ENCODE measurements at places on chromosomes 11 and 22. TPM values are rescaled to one million over a fixed set of nuclear protein-coding genes. Genes with fewer than 3 reads are reported as not detected.

DNA sequence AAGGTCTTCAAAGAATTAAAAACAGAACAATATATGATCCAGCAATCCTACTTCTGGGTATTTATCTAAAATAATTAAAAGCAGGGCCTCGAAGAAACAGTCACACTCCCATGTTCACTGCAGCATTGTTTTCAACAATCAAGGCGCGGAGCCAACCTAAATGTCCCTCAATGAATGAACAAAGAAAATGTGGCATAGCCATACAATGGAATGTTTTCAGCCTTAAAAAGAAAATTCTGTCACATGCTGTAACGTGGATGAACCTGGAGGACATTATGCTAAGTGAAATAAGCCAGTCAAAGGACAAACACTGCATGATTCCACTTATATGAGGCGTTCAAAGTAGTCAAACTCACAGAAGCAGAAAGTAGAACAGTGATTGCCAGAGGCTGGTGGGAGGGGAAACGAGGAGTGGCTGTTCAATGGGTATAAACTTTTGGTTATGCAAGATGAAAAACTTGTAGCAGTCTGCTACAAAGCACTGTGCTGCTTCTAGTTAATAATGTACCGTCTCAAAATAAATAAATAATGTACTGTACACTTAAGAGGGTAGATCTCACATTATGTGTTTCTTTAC, 41.2 kb downstream of the SNX19 start:
- no peaks in the 10 kb centered on the region for H3K27me3 ChIP-seq
- H3K4me3 ChIP-seq, result no peak overlapping the region
- no peak for DNase-seq
- H3K27ac ChIP-seq, result no peak overlapping the region
- H3K36me3 ChIP-seq, result peaks cover 59% of the 10 kb centered on the region

- H3K36me3 ChIP-seq, result no peaks in the 10 kb centered on the region
- no peak overlapping the region for H3K4me3 ChIP-seq
- no peaks in the 10 kb centered on the region for H3K4me1 ChIP-seq
- H3K27ac ChIP-seq, result no peak overlapping the region
- no peaks in the 10 kb centered on the region for H3K27me3 ChIP-seq
These were observed 51.0 kb downstream of the CD6 start for GRCh38 chr11:61022311-61023085.

Gene GLB1L3
- not detected for total RNA-seq

- H3K27me3 ChIP-seq, result no peaks in the 10 kb centered on the region
- H3K4me1 ChIP-seq, result no peaks in the 10 kb centered on the region
- H3K4me3 ChIP-seq, result no peak overlapping the region
- no peak for DNase-seq
- H3K36me3 ChIP-seq, result no peaks in the 10 kb centered on the region
These were observed 154.5 kb upstream of the C11orf87 start for GRCh38 chr11:109267293-109268095.

- H3K4me3 ChIP-seq, result no peak overlapping the region
- no peaks in the 10 kb centered on the region for H3K27me3 ChIP-seq
- H3K27ac ChIP-seq, result no peak overlapping the region
- H3K4me1 ChIP-seq, result no peaks in the 10 kb centered on the region
These were observed 102.1 kb downstream of the NECTIN1 start for GRCh38 chr11:119626871-119627270.

DNA sequence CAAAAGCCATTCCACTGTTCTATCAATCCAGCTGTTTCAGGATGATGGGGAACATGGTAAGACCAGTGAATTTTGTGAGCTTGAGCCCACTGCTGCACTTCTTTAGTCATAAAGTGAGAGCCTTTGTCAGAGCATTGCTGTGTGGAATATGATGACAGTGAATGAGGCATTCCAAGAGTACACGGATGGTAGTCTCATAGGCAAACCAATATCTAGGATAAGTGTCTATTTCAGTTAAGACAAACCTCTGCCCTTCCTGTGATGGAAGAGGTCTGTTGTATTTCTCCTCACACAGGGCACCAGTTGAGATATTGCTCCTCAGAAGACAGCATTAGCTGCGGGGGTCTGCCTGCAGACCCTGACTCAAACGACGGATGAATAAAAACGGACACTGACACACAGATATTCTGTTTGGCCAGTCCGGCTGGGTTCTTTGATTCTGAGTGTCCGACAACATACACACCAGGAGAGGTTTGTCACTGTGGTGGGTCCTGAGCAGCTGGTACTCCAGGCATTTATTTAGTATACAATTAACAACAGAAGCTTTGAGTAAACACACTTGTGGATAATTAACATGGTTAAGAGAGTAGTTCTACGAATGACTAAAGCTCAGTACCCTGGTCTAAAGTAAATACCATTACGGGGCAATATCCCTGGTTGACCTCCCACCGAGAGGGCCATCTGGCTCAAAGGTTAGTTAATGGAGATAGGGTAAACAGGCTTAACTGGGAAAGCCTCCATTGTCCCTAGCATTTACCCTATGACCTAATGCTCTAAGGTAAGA, 121.7 kb downstream of the ZNF280B start:
- H3K36me3 ChIP-seq, result no peaks in the 10 kb centered on the region
- no peaks in the 10 kb centered on the region for H3K4me1 ChIP-seq
- peak overlapping the region; percentile 53 for H3K27ac ChIP-seq
- H3K27me3 ChIP-seq, result no peaks in the 10 kb centered on the region
- no peak for DNase-seq

Gene OR52K1
- total RNA-seq, result not detected

Gene ART5
- total RNA-seq, result not detected

DNA sequence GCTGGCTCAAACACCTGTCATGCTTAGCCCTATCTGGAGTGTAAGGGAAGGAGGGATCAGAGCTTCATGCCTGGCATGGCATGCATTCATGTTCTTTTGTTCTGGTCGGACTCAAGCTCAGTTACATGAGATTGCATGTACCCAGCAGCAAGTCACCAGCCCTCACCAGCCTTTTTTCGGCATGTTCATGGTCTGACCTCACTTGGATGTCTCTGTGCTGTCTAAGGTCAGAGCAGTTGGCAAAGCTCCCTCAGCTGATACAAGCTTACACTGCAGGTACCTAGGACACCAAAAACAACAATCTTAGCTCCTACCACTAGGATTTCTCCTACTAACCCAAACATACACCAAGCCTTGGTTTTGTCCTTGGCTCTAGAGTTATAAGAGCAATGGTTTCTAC, 152.6 kb downstream of the BARX2 start:
- no peak overlapping the region for H3K27ac ChIP-seq
- no peaks in the 10 kb centered on the region for H3K4me1 ChIP-seq
- no peak for DNase-seq
- no peak overlapping the region for H3K4me3 ChIP-seq

Gene LINC01488
- total RNA-seq, result 22.9 TPM

DNA sequence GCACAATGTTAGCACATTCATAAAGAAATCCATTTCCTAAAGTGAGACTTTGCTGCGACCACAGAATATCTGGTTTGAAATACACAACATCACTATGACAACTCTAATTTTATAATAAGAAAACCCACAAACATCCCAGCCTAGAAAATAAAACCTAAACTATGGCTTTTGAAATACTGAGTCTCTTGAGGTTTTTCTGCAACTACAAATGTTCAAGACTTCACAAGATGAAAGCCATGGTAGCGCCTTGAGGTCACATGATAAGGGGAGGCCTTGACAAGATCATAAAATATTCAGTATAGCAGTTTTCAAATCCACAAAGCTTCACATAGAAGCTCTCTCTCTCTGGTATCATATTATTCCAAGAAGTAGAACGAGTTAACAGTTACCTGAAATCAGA, 126.8 kb downstream of the MPPED2 start:
- H3K36me3 ChIP-seq, result no peaks in the 10 kb centered on the region
- no peak overlapping the region for H3K27ac ChIP-seq
- H3K4me1 ChIP-seq, result no peaks in the 10 kb centered on the region

- H3K4me1 ChIP-seq, result no peaks in the 10 kb centered on the region
- no peaks in the 10 kb centered on the region for H3K27me3 ChIP-seq
- no peak overlapping the region for H3K4me3 ChIP-seq
- no peaks in the 10 kb centered on the region for H3K36me3 ChIP-seq
- no peak for DNase-seq
These were observed 190.7 kb upstream of the NECTIN1 start for GRCh38 chr11:119919656-119920055.

Gene EXT2
- total RNA-seq, result 27.6 TPM

Gene RIC3
- total RNA-seq, result 1.4 TPM

Gene MS4A1
- 0.26 TPM for total RNA-seq

- no peaks in the 10 kb centered on the region for H3K27me3 ChIP-seq
- no peak for DNase-seq
- H3K4me1 ChIP-seq, result no peaks in the 10 kb centered on the region
- H3K27ac ChIP-seq, result no peak overlapping the region
- no peaks in the 10 kb centered on the region for H3K36me3 ChIP-seq
- H3K4me3 ChIP-seq, result no peak overlapping the region
These were observed 100.5 kb upstream of the TIMP3 start for GRCh38 chr22:32701034-32701433.

Gene PDE2A
- 28.1 TPM for total RNA-seq

GRCh38 chr11:94455861-94456260, 37.8 kb downstream of the MRE11 start:
- H3K4me1 ChIP-seq, result no peaks in the 10 kb centered on the region
- no peak overlapping the region for H3K27ac ChIP-seq
- no peak for DNase-seq
- peaks cover 2% of the 10 kb centered on the region for H3K36me3 ChIP-seq
- H3K4me3 ChIP-seq, result no peak overlapping the region

DNA sequence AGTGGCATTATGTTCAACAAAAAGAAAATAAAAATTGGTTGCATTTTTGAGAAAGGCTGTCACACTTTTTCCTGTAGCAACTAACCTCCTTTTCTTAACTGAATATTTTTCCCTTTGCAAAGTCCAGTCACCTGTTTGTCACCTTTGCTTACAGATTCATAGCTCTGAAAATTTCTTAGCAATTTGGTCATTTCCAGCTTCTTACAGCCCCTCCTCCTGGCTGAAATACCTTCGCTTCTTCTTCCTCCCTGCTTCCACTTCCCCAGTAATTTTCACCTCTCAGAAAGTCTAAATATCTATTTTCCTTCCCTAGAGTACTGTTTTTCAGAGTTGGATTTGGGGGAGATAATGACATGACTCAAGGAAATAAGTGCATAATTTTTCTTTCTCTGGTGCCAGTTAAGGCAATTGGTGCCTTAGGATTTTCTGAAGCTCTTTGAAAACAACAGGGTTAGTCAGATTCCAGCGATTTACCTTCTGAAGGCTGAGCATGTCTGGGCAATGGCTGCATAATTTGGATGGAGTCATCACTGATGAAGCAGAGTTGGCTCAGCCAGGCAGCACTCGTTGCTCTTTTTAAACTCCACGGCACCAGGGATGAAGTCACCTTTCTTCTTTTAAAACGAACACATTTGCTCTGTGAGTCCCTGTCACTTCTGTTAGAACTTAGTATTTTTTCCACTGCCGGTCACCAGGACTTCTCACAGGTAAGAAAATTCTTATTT, 62.1 kb upstream of the AMOTL1 start:
- H3K36me3 ChIP-seq, result no peaks in the 10 kb centered on the region
- no peaks in the 10 kb centered on the region for H3K27me3 ChIP-seq

Gene CD248
- 0.37 TPM for total RNA-seq

DNA sequence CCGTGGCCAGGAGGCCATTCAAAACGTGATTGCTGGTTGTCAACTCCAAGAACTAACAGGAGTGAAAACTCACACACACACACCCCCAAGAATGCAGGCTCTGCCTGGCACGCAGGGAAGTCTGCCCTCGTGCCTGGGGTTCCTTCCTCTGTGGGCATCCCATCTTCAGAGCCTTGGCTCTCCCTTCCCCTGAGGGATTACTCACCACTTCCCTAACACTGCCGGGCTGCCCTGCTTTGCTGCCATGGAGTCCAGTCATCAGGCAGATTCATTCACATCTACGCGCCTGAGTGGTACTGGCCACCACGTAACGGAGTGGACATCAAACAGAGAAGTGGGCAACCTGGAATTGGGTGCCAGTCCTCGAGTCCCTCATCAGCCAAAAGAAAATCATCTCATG, 120.7 kb upstream of the TMEM45B start:
- no peak overlapping the region for H3K4me3 ChIP-seq
- no peaks in the 10 kb centered on the region for H3K27me3 ChIP-seq
- H3K4me1 ChIP-seq, result no peaks in the 10 kb centered on the region
- no peak overlapping the region for H3K27ac ChIP-seq

DNA sequence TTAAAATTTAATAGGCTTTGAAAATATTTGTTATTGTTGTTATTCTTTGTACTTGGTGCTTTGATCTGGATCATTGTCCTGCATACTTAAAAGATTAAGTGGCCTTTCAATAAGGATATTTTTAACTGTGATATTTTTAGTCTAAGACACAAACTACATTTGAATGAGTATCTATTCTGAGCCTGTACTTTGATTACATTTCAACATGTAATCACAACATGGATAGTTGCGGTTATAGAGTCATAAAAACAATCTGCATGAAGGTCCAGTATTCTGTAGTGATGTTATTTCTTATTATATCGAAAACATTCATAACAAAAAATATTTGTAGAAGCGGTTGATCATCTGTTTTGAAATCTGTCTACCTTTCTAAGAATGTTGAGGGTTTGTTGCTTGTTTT, 58.6 kb downstream of the HIPK3 start:
- no peak overlapping the region for H3K27ac ChIP-seq
- H3K4me3 ChIP-seq, result no peak overlapping the region
- no peaks in the 10 kb centered on the region for H3K36me3 ChIP-seq

GRCh38 chr11:69808667-69809086, 10.5 kb downstream of the FGF3 start:
- H3K27me3 ChIP-seq, result no peaks in the 10 kb centered on the region
- peaks cover 5% of the 10 kb centered on the region for H3K4me1 ChIP-seq
- H3K27ac ChIP-seq, result no peak overlapping the region
- H3K4me3 ChIP-seq, result no peak overlapping the region
- no peak for DNase-seq

- DNase-seq, result peak; percentile 71
- H3K27ac ChIP-seq, result peak overlapping the region; percentile 91
- peaks cover 23% of the 10 kb centered on the region for H3K4me1 ChIP-seq
- H3K27me3 ChIP-seq, result no peaks in the 10 kb centered on the region
- no peaks in the 10 kb centered on the region for H3K36me3 ChIP-seq
- H3K4me3 ChIP-seq, result peak overlapping the region; percentile 74
These were observed 3.3 kb upstream of the BCL9L start for GRCh38 chr11:118928870-118929500.
